ENCODE measurements at places on chromosomes 1 and 21.

DNA sequence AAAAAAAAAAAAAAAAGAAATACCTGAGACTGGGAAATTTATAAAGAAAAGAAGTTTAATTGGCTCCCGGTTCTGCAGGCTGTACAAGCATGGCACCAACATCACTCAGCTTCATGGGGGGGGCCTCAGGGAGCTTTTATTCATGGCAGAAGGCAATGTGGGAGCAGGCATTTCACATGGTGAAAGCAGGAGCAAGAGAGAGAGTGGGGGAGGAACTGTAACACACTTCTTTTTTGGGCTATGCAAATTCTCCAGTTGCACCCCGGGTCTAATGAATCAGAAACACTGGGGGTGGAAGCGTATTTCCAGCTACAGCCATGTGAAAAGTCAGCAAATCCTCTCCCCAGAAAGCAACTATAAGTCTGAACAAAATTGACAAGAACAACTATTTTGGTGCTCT, 11.8 kb upstream of the SOD1 start:
- no peak for DNase-seq

GRCh38 chr1:7873801-7874795, 21.2 kb upstream of the UTS2 start:
- no peak for DNase-seq

GRCh38 chr1:28129150-28129549, 40.7 kb upstream of the EYA3 start:
- DNase-seq, result peak; percentile 28

GRCh38 chr1:235017719-235018118, 110.9 kb downstream of the TOMM20 start:
- peak; percentile 62 for DNase-seq

DNA sequence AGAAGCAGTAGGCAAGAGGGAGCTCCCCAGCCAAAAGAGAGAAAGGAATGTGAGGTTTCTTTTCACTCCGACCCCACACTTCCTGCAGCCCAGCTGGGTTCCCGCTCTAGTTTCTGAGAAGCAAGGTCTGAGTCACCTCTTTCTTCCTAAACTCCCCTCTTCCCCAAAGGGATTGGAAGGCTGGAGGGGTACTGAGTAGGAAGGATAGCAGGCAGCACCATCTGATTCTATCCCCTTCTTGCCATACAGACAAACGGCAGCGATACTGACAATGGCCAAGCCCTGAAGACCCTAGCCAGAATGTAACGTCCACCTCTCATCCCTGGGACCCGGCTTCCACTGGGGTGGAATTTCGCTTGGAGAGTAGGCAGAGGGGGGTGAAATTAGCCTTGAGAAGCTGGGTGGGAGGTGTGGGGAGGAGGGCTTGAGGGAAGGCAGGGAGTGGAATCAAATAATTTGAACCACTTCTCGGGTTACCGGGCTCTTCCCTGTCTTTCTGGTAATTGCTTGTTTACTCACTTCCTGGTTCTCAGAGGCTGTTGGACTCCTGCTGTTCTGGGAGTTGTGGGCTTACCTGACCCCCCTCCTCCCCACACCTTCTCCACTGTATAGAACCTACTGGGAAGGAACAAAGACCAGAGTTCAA, 13.2 kb downstream of the IER5 start:
- peak; percentile 87 for DNase-seq

GRCh38 chr1:61950418-61950817, 208.1 kb downstream of the PATJ start:
- DNase-seq, result no peak

DNA sequence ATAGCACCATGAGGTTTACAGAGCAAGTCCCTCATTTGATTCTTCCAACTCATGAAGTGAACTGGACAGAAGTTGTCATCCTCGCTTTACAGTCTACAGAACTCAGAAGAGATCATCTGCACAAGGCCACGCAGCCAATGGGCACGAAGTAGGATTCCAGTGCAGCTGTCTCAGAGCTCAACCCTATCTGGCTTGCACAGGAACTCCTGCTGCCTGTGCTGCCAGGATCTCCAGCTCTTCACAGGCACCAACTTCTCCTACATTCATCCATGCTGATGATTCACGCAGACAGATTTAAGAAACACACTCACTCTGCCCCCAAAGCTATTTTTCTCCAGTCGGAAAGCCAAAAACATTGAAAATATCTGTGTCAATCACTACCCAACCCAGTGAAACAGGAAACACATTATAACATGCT, 157.0 kb downstream of the RERE start:
- DNase-seq, result peak; percentile 92

DNA sequence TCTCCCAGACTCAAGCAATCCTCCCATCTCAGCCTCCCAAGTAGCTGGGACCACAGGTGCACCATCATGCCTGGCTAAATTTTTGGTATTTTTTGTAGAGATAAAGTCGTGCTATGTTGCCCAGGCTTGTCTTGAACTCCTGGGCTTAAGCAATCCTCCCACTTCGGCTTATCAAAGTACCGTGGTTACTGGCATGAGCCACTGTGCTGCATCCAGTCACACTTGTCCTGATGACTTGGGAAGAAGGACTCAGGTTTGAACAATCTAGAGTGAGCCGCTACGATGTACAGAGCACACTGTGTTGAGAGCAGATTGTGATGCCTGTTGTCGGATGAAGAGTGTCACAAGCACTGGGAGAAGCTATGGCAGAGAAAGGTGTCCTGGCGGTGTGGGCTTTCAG, 27.2 kb downstream of the RNF187 start:
- no peak for DNase-seq

DNA sequence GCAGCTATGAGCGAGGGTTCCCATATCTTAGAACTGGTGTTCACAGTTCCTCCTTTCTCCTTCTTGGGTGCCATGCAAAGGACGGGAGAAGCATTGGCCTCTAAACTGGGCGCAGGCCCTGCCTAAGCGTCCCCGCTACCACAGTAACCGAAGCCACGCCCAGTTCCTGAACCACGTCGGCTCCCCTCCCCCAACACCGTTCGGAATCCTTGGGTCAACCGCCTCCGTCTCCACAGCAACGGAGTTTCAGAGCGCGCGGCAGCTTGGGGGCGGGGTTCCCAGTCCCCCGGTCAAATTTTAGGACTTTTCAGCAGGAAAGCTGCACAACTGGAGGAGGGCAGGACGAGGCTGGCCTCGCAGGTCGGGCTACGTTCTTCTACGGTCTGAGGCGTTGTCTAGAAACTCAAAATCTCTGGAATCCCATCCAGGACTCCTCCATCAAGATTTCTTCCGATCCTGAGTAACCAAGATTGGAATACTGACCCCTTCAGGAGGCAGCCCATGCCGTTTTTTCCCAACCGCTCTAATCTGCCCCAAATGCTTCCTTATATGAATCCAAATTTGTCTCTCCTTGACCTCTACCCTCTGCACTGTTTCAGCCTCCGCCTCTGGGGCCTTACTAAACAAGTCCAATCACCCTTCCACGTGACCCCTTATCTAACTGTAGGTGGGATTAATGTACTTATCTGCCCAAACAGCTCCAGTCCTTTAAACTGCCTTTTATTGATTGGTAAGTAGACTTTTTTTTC, at the start of gene SPAG17:
SPAG17 (minus strand) TSS at position 145 of the 749 bp plus-strand sequence; CDS start at position 74, 71 bp downstream.
- DNase-seq, result peak; percentile 80

Measured in fibroblast of skin of right quadriceps (primary cell).